ENCODE measurements at places on chromosomes 7 and 10.

DNA sequence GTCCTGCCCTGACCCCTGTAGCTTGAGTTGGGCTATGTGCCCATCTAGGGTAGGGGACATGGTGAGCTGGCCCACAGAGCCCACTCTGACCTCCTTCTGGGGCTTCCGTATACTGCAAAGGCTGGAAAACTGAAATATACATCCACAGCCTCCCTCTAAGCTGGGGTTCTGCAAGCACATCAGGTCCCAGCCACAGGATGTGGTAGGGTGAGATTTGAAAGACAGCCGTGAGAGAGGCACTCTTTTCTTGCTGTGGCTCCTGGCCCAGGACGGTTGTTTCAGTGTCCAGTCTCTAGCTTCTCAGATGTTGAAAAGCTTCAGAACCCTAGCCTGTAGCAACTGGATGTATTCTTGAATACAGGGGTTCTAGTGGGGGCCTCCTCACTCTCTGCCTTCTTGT, 60.1 kb upstream of the ADRB1 start:
- DNase-seq: no peak

DNA sequence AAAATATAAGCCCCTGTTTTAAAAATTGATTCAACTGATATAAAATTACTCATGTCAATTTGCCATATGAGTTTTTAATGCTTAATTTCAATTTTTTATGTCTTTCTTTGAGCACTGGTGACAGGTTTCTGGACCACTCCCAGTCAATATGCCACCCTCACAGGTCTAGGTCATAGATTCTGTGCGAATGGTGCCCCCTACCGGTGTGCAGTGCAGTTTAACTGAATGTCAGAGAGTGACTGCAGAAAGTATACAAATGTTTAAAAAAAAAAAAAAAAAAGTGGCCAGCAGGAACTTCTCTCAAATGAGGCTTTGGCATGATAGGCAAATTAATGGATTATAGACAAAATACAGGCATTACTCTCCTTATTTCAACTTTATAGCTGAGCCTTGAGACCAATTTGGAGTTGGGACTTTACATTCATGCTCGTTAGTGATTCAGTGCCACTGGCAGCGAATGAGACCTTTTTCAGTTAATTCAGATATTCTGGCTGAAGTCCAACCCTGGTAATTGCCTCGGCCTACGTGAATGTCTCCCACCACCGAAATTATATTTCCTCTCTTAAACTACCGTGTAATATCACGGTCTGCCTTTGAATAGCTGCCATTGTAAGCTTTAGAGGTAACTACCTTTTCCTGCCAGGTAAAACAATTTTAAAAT, 427.6 kb downstream of the PHTF2 start:
- DNase-seq: peak; percentile 62

DNA sequence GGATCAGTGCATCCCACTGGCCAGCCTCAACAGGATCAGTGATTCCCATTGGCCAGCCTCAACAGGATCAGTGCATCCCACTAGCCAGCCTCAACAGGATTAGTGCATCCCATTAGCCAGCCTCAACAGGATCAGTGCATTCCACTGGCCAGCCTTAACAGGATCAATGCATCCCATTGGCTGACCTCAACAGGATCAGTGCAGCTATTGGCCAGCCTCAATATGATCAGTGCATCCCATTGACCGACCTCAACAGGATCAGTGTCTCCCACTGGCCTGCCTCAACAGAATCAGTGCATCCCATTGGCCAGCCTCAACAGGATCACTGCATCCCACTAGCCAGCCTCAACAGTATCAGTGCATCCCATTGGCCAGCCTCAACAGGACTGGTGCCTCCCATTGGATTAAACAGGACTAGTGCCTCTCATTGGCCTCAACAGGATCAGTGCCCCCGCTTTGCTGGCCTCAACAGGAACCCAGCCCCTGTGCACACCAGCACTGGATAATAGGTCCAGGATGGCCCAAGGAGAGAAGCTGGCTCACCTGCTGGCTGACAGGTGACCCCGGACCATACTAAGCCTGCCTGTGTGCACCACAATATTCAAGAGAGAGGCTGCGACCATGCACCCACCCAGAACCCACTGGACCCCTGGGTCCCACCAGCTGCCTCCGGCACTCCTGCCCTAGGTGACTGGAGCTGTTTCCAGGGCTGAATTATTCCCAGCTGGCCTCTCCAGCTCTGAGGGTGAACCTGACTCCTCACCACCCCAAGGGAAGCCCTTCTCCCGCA, 59.9 kb downstream of the PDGFA start:
- DNase-seq: no peak

- DNase-seq: peak; percentile 41
Measured at GRCh38 chr7:151742713-151743480, 134.0 kb downstream of the PRKAG2 start.

GRCh38 chr10:61195211-61195610, 251.2 kb upstream of the RHOBTB1 start:
- DNase-seq: no peak

GRCh38 chr10:104892879-104893617, 252.0 kb downstream of the SORCS3 start:
- DNase-seq: no peak

DNA sequence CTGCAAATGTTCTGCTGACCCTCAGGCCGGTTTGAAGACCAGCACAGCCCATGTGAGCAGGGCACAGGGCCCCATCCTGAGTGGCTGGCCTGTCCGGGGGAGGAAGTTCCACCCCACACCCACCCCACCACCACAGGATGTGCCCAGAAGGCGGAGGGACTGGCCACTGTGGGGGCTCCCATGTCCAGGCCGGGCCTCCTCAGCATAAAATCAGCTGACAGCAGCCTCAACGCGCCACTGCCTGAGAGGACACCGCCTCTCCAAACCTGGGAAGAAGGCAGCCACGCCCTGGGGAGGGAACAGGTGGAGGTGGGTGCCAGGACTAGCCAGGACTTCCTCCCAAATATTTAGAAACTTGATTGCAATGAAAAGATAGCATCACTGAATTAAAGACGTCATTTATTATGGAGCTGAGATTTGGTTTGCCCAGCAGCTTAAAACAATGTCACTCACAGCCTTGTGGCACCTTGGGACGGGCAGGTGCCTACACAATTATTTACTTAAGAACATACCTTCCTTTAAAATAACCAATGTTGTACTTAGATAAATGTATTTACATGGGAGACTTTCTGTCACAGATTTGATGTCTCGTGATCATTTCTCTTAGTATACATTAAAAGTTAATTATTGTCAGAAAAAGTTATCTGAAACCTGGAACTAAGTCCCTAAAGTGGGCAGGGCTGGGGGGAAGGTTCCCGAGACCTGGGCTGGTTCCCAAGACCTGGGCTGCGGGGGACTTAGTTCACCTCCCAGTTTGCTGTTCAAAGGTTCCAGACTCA, 27.3 kb upstream of the FAM20C start:
- no peak for DNase-seq

DNA sequence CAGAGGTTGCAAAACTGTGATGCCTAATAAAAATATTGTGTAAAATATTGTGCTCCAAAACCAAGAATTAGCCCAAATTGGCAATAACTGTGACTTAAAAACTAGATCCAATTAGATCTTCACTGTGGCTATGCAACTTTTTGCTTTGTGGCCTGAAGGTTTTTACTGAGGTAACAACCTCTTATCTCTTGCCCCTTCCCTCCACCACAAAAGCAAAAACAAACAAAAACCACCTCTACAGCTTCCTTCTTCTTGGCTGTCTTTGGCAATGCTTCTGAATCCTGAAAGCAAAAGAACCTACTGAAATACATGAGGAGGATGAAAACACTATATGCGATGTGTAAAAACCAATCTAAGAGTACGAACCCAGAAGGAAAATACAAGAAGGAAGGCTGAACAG, 226.7 kb upstream of the MBL2 start:
- DNase-seq: no peak

DNA sequence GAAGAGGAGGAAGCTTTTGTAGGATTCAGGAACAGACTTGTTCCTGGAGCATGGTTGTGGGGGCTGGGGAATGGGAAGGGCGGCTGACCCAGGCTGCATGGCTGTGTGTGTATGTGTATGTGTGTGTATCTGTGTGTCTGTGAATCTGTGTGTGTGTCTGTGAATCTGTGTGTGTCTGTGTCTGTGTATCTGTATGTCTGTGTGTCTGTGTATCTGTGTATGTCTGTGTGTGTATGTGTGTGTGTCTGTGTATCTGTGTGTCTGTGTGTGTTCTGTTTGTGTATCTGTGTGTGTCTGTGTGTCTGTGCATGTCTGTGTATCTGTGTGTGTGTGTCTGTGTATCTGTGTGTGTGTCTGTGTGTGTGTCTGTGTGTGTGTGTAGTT, 6.6 kb upstream of the STX1A start:
- no peak for DNase-seq

GRCh38 chr10:16787361-16787791, 29.8 kb downstream of the RSU1 start:
- DNase-seq: no peak

DNA sequence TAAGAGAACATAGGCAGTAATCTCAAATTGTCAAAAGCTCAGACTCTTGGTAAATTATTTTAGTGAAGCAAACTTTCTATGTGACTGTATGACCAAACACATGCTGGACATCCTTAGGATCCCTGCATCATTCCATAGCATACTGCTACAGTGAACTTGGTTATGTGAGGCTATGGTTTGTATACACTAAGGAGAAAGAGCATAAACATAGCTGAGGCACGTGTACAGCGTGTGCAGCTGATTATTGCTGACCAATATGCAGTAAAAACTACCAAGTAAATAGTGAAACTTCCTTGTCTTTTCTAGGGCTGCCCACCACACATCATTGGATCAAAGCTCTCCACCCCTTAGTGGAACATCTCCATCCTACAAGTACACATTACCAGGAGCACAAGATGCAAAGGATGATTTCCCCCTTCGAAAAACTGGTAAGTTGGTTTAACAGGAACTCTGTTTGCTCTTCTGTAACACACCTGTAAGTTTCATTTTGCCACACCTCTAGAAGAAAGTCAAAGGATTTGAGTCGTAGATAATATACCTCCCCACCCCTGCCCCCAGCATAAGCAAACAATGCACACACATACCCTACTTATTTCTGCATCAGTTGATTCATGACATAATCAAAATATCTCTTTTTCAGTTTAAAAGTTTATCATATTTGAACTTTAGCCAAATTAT, 98.2 kb downstream of the HDAC9 start:
- no peak for DNase-seq

- DNase-seq: no peak
Measured at GRCh38 chr7:155907450-155908200, 95.4 kb upstream of the SHH start.

- DNase-seq: peak; percentile 56
Measured at GRCh38 chr10:93993782-93994437, at the start of gene PLCE1. PLCE1 (plus strand) TSS chr10:93993931; CDS start chr10:94031047, 37,116 bp downstream.

DNA sequence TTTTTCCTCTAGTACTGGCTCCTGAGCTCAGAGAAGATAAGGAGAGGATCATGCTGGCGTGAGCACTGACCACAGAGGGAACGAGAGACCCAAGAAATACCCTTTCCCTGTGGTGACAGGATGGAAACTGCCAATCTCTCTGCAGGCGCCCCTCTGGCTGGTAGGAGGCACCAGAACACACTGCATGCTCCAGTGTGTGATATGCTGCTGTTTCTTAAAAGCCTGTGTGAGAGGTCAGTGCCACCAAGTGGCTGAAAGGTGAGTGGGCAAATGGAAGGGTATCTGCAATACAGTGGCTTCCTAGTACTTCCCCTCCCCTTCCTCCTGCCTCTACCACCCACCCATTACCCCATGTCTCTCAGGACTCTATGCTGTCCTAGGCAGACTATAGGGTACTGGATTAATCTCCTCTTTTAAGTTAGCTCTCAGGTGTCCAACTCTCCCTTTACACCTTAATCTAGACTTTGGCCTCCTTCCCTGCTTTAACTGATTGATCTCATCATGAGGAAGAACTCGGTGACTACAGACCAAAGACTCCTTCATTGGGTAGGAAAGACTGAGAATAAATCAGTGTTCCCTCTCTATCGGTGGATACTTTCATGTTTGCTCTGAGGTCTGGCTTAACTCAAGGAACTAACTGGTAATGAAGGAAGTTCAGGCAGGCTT, 283.6 kb downstream of the ADRA2A start:
- DNase-seq: peak; percentile 37

GRCh38 chr10:21364196-21365114, 161.0 kb downstream of the SKIDA1 start:
- peak; percentile 97 for DNase-seq

- no peak for DNase-seq
Measured at GRCh38 chr7:88539518-88539917, 220.0 kb upstream of the ZNF804B start.

- DNase-seq: no peak
Measured at GRCh38 chr7:48786951-48787350, 137.4 kb upstream of the CDC14C start.

GRCh38 chr10:30058570-30059132, 735 bp downstream of the JCAD start:
- DNase-seq: peak; percentile 37

- peak; percentile 55 for DNase-seq
Measured at GRCh38 chr10:75497997-75498883, 66.8 kb downstream of the LRMDA start.

DNA sequence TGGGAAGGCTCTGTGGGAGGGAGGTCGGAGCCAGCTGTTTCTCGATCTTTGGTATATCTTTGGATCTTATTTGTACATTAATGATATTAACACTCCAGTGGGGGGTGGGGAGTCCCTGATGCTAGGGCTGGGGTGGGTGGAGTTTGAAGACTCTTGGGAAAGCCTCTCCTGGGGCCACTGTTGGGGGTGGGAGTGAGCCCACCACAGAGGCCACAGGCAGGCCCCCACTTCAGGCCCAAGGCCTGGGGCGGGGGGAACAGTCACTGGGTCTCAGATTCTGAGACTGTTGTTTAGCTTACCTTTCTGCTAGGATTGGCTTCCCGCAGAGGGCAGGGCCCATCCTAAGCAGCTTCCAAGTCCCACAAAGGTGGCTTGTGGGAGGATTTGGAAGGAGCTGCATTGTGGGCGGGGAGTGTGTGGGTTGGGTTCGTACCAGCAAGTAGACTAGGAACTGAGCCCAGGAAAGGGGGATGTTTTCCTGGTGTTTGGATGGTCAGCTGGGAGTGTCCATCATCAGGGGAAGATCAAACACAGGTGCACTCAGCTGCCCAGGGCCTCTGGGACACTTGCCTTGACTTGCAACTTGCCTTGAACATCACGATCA, 11.9 kb downstream of the YKT6 start:
- DNase-seq: no peak

Measured in EH (cell line).